ENCODE measurements at places on chromosomes 4 and X.

GRCh38 chr4:159047478-159048165 lies 55.3 kb upstream of the RAPGEF2 start:
- DNase-seq: peak; percentile 45

GRCh38 chr4:150462743-150463142 lies 119.2 kb upstream of the MAB21L2 start:
- DNase-seq: no peak

DNA sequence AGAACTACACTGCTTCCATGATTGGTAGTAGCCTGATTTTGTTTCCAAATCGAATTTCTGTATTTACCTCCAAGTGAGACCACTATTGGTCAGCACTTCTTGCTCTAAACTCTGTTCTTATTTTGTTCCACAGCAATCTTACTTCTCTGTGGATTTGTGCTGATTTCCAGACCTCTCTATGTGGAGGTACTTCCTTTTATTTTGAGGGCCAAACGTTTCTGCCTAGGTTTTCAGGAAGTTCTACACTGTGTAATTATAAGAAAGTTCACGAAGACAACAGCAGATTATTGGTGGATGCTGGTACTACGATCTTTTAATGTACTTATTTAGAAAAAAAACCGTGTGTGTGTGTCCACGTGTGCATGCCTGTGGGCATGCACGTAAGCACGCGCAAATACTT lies 46.7 kb downstream of the DTHD1 start:
- no peak for DNase-seq

DNA sequence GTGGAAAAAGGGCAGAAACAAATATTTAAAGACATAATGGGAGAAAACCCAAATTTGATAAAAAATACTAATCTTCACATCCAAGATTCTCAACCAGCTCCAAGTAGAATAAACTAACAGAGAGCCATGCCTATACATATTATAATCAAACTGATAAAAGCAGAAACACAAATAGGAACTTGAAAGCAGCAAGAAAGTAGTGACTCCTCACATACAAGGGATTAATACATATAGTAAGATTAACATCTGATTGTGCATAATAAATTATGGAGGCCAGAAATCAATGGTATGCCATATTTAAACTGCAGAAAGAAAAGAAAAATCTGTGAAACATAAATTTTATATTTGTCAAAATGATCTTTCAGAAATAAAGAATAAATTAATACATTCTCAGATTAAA lies 454.3 kb upstream of the PCDH10 start:
- DNase-seq: no peak

- peak; percentile 78 for DNase-seq
Observed at GRCh38 chr4:168630445-168631187, 133.8 kb downstream of the PALLD start.

- DNase-seq: no peak
Observed at GRCh38 chr4:114343015-114343414, 255.6 kb upstream of the UGT8 start.

GRCh38 chr4:95362906-95363558 lies 185.7 kb downstream of the UNC5C start:
- DNase-seq: no peak

DNA sequence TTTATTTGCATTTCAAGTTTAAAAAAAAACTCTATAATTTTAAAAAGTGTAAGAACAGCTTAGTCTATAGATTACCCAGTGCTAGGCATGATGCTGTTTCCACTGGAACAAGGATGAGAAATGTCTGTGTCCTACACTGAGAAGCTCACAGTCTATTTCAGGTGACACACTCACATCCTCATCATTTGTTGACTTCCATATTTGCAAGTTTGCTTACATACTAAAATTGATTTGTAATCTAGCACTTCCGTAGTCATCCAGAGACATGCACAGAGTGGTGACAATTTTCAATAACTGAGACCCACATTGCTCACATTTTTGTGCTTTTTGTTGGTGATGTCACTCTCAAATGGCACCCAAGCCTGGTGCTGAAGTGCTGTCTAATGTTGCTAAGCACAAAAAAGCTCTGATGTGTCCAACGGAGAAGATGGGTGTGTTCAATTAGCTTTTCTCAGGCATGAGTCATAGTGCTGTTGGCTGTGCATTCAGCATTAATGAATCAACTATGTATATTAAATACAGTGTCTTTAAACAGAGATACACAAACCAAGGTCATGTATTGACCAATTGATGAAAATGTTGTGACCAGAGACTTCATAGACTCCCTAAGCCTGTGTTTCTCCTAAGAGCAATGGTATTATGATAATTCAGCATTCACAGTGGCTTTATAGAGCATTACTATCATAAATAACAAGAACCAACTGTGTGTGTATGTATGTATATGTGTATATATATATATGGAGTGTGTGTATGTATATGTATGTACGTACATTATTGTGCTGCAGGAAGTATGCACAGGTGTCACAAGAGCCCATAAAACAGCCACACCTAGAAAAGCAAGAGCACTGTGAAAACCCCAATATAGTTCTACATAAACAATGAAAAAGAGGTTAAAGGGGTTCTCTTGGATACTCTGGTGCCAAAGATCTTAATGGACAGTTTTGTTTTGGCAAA lies 31.2 kb upstream of the VCX3B start:
- no peak for DNase-seq

DNA sequence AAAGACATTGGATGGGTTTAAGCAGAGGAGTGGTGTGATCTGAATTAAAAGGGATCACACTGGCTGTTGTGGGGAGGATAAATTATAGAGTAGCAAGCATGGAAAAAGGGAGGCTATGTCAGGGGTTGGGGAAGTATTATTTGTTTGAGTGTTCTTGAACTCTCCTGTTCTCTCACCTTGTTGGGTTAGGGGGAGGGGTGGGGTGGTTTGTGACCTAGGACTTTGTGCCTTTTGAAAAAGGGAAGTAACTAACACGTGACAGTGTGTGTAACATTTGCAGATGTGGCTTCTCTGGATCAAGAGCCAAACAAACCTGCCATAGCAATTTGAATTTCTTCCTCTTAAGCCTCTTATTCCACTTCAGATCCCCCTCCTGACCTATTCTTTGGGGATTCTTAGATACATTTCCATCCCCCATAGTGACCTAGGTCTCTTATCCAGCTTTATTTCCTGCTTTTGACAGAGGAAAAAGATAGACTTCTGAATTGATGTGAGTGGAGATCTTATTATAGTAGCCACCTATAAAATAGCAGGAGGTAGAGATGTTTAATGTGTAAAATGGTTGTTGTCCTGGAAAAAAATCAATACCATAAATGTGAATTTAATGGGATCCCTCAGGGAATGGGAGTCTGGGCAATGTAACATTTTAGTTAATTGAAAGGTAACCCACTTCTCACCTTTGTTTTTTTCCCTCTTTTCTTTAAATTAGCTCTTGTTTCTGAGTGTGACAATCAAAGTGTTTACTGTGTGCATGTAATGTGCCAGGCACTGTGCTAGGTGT lies 120.4 kb downstream of the CT47B1 start:
- DNase-seq: no peak

GRCh38 chr4:13989501-13989900 lies 362.0 kb upstream of the BOD1L1 start:
- DNase-seq: no peak

DNA sequence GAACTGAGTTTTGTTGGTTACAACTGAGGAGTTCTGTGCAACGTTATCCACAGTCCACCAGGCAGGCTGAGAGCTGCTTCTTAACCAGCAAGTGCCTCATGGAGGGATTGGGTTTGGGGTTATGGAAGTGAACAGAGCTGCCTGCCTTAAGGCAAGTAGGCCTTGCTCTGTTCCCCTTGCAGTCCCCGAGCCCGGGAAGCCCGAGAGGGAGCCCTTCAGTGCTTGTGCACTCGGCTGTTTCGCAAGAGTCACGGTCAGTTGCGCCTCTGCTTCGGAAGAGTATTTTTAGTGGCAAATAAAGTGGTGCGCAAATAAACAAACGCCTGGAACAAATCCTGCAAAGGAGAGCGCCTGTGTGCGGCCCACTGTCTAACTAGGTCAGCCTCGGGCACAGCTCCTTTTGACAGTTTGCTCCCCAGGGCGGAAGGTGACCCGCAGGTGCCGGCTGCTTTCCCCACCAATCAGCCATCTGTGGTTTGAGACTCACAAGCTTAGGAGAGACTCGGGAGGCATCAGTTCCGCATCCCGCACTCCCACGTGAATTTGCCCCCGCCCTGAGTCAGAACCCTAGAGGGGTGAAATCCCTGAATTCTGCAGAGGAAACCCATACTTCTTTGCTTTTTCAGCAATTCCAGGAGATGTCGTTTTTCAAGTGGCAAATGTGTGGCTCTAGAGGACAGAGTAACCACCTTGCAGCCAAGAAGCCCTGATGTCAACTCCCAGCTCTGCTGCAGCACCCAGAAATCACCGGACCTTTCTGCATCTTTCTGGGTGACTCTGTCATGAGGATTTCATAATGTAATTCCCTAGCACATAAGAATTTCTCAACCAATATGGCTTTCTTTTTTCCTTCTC lies 56.8 kb downstream of the LGI2 start:
- no peak for DNase-seq

- no peak for DNase-seq
Observed at GRCh38 chrX:10015723-10016518, 48.8 kb downstream of the CLDN34 start.

- DNase-seq: no peak
Observed at GRCh38 chrX:9249051-9249846, 215.3 kb upstream of the FAM9B start.

- DNase-seq: no peak
Observed at GRCh38 chr4:80172203-80172602, 25.1 kb upstream of the PRDM8 start.

GRCh38 chr4:94595880-94596483 lies 144.2 kb downstream of the PDLIM5 start:
- peak; percentile 14 for DNase-seq

GRCh38 chr4:150206265-150206664 lies 128.0 kb downstream of the DCLK2 start:
- no peak for DNase-seq

- no peak for DNase-seq
Observed at GRCh38 chrX:49060914-49061313, 2.1 kb downstream of the CCDC120 start.

DNA sequence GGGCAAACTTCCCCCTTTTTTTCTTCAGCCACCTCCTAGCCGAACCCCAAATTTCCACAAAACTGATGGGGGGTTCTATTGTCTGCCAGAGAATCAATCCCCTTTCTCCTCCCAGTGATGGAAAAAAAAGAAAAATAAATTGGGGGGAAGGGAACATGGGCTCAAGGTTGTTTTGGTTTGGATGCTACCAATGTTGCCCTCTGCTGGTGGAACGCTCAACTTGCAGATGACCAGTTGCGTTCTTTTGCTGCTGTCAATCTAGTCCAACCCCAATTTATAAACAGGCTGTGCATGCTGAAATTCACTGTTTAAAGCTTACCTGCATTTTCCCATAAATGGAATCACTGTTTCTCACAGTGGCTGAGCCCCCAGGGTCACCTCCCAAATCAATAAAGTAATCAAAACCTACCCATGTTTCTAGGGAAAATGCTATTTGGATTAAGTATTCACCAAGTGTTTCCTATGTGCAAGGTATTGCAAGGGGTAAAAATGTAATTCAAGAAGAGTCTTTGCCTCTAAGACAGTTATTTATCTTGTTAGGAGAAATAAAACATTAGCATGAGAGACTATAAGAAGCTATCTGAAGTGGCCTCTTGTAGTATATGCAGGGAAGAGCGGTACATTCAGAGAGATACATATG lies 116.7 kb upstream of the TMEM164 start:
- no peak for DNase-seq

- no peak for DNase-seq
Observed at GRCh38 chr4:7773401-7774180, 166.1 kb downstream of the AFAP1 start.

DNA sequence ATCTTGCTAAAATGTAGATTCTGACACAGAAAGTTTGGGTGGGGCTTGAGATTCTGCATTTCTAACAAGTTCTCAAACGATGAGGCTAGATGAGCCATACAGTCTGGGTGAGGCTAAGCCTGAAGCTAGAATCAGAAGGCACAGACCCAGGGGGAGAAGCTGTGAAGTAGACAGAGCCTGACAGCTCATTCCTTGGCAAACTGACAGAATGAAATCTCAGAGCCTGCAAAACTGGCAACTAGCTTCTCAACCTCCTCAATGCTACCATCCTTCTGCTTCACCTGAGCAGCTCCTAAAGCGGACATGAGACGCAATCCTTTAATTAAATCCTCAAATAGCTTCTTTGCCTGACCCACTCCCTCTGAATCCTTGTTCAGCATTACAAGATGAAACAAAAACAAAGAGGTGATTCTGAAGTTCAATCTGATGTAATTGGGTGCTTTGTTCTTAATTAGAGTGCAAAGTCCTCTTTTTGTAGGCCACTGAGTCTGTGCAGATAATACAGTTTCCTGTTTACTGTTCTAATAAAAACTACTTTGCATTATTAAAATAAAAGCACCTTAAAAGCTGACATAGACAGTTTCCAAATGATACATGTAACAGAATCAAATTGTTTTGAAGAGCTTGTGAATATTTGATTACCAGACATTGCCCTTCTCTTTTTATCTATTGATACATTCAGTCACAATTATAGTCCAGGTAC lies 71.0 kb upstream of the BMP2K start:
- DNase-seq: no peak

GRCh38 chr4:67746797-67747495 lies 7.2 kb downstream of the GNRHR start:
- no peak for DNase-seq

DNA sequence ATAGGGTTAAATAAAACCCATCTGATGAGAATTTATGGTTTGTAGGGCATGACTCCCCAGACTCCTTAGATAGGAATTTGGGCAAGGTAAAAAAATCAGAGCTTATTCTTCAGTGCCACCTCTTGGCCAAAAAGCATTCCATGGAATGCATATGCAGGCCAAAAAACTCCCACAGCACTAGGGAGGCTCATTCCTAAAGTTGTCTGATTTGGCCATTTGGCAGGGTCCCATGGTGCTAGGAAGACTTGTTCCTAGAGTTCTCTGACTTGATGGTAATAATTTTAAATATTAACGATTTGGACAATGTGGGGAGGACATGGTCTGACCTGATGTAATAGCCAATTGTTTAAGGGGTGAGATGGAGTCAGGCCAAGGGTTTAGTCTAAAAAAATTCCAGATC lies 93.0 kb downstream of the SPIN4 start:
- DNase-seq: no peak

DNA sequence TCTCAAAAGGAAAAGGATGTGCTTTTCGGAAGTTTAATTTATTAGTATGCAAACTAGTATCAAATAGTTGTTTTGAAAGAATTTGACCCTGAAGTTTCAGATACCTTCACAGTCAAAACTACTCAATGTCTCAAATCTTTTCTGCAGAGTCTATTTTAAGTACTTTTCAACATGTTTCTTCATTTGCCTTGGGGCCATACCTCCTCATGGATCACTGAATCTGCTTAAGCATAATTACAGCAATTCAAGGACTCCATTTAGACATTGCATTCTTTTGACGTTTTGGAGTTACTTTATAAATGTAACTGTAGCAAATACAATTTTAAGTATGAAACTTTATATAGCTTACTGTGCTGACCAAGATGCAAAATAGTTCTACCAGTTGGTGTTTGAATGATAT lies 25.5 kb downstream of the PALLD start:
- no peak for DNase-seq

DNA sequence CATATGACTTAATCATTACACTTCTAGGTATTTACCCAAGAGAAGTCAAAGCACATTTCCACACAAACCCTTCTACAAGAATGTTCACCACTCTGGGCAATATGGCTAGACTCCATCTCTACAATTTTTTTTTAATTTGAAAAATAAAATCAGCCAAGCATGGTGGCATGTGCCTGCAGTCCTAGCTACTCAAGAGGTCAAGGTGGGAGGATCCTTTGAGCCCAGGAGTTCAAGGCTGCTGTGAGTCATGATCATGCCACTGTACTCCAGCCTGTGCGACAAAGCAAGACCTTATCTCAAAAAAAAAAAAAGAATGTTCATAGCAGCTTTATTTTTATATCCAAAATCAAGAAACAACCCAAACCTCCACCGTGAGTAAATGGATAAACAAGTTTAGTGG lies 70.3 kb upstream of the MBNL3 start:
- no peak for DNase-seq

All from non-pigmented ciliary epithelial cell (primary cell).